Adrenal gland (tissue), 19 donors: ENCODE measurements at places on chromosomes 13 and 19. TPM values are rescaled to one million over a fixed set of nuclear protein-coding genes. Genes with fewer than 3 reads are reported as not detected.

LMTK3 gene
- 3.1 TPM for total RNA-seq

USHBP1 gene
- 2.1 TPM for total RNA-seq

ZNF154 gene
- total RNA-seq: 2.3 TPM

DNA sequence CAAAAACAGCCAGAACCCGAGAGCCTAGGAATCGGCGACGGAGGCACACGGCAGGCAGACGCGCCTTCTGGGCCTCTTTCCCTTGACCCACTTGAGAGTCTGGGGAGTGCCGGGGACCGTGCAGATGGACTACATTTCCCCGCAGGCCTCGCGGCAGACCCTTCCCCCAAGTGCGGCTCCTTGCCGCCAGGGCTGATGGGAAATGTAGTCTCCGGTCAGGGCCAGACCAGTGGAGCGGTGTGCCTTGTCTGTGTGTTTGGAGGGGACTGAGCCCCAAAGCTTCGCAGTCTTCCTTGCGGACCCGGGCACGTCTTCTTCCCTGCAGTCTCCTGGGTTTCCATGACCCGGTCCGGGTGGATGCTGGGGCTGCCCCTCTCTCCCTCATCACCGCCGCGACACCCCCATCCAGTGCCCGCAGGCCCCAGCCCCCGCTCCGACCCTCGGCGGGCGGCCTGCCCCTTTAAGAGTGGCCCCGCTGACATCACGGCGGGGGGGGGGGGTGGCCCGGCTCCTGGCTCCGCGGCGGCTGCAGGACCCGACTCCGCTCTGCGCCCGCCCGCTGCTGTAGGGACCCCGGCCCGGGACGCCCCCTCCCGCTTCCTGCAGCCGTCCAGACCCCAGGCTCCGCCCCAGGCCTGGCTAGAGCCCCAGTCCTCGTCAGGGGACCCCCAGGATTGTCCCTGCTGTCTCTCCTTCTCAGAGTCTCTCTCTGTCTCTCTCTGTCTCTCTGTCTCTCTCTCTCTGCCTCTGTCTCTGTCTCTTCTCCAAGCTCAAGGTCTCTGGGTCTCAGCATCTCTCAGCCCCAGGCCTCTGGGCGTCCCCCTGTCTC is 758 bp upstream of the CACNG7 start:
- no peaks in the 10 kb centered on the region for H3K4me1 ChIP-seq
- H3K27me3 ChIP-seq: peaks cover 60% of the 10 kb centered on the region
- no peak overlapping the region for H3K4me3 ChIP-seq

- no peak overlapping the region for H3K27ac ChIP-seq
- no peak for DNase-seq
- no peaks in the 10 kb centered on the region for H3K4me1 ChIP-seq
- H3K27me3 ChIP-seq: no peaks in the 10 kb centered on the region
- H3K36me3 ChIP-seq: no peaks in the 10 kb centered on the region
These were observed 1.9 kb downstream of the SYDE1 start for GRCh38 chr19:15108845-15109767.

- DNase-seq: peak; percentile 34
- no peak overlapping the region for H3K27ac ChIP-seq
- H3K4me1 ChIP-seq: no peaks in the 10 kb centered on the region
- no peak overlapping the region for H3K4me3 ChIP-seq
- H3K36me3 ChIP-seq: no peaks in the 10 kb centered on the region
These were observed 20.3 kb downstream of the C19orf81 start for GRCh38 chr19:50669302-50670101.

DNA sequence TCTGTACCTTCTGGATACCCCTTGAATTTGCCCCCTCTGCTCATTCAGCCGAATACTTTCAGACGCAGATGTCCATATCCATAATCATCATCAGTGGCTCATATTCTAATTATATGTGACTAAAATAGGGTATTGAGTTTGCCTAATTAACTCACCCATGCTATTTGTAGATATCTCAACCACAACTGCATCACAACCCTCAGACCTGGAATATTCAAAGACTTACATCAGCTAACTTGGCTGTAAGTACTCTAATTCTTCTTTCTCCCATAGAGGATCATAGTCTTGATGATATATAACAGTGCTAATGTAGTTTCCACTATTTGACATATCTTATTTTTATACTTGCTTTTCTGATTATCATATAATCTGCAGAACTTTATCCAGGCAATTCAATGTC is 35.8 kb downstream of the RXFP2 start:
- no peaks in the 10 kb centered on the region for H3K27me3 ChIP-seq
- DNase-seq: no peak
- no peak overlapping the region for H3K27ac ChIP-seq
- no peak overlapping the region for H3K4me3 ChIP-seq

DNA sequence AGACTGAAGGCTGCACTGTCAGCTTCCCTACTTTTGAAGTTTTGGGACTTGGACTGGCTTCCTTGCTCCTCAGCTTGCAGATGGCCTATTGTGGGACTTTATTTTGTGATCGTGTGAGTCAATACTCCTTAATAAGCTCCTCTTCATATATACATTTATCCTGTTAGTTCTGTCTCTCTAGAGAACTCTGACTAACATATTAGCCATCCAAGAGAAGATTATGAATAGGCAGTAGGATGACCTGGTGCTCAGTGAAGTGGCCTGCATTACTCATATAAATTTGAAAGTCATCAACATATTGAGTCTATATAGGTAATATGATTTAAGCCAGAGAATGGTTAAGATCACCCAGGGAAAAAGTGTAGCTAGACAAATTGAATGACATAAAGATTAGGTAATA is 136.3 kb upstream of the UFM1 start:
- H3K4me1 ChIP-seq: no peaks in the 10 kb centered on the region
- DNase-seq: no peak
- no peaks in the 10 kb centered on the region for H3K36me3 ChIP-seq
- no peak overlapping the region for H3K4me3 ChIP-seq
- no peaks in the 10 kb centered on the region for H3K27me3 ChIP-seq
